ENCODE measurements at places on chromosomes 16 and 17.

- DNase-seq = no peak
Measured at GRCh38 chr16:820748-821147, 20.2 kb upstream of the GNG13 start.

- DNase-seq = peak; percentile 17
Measured at GRCh38 chr16:50593410-50594150, 45.4 kb downstream of the NKD1 start.

- DNase-seq = no peak
Measured at GRCh38 chr16:82808036-82808435, 181.3 kb downstream of the CDH13 start.

- DNase-seq = no peak
Measured at GRCh38 chr17:31494259-31495021, 103.0 kb downstream of the RAB11FIP4 start.

- DNase-seq = no peak
Measured at GRCh38 chr16:84995663-84996062, 15.7 kb downstream of the ZDHHC7 start.

- no peak for DNase-seq
Measured at GRCh38 chr17:72033334-72033733, 87.5 kb upstream of the SOX9 start.

- DNase-seq = peak; percentile 94
Measured at GRCh38 chr16:56609463-56609921, 1.1 kb downstream of the MT2A start.

DNA sequence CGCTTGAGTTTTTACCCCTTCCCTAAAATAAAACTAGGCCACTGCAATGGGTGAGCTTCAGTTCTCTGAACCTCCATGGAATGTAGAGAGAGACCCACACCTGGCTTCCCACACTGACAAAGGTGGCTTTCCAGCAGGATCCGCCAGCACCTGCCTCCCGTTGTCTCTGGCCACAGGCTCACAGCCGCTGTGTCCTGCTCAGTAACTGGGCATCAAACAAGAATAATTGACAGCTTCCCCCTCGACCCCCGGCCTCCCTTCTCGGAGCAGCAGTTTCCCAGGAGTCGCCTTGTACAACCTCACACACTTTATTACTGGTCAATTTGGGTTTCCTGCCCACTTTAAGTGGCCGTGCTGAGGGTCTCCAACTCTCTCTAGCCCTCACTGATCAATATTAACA is 586.1 kb upstream of the PSMD7 start:
- no peak for DNase-seq

GRCh38 chr16:89216315-89217137 is 977 bp upstream of the ZNF778 start:
- DNase-seq = peak; percentile 85
